ENCODE measurements at places on chromosomes 11 and 22.

GRCh38 chr11:119758291-119758690, 29.3 kb upstream of the NECTIN1 start:
- no peak for DNase-seq

DNA sequence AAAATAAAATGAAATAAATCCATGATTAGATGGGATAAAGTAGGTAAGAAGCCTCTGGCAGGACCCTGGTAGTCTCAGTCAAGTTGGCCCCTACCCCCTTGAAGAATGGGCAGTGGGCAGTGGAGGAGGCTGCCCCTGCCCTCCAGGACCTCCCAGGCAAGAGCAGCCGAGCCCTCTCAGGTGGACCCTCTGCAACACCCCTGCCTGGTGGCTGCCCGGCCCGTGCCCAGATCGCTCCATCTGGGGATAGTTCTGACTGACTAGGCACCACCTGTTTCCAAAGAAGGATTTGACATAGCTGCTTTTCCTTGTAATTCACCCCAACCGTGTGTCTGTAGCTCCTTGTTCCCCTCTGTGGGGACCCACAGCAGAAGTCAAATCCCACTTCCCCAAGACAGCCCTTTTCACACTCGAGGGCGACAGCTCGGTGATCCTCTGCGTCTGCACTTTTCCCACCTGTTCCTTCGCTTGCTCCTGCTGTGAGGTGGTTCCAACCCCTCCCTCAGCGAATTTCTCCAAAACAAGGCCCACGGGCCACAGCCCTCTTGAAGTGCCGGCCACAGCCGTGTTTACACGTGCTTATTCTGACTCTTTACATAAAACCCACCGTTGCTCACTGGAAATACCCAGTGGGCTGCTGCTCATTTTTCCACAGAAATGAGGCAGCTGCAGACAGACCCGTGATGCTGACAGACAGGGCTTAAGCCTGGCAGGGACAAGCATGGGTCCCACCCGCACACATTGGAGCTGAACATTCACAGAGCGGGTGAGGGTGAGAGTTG, 5.5 kb upstream of the TMPRSS13 start:
- DNase-seq = peak; percentile 72

- no peak for DNase-seq
Observed at GRCh38 chr11:72712168-72712751, 38.0 kb upstream of the PDE2A start.

GRCh38 chr11:77436506-77436905, 37.4 kb downstream of the PAK1 start:
- no peak for DNase-seq
